ENCODE measurements at places on chromosomes 12 and 14.
A peak's percentile ranks its signal among the peaks of the same experiment; 100 is the strongest.

- DNase-seq: no peak
These were observed 587 bp upstream of the C12orf75 start for GRCh38 chr12:105329926-105330282.

DNA sequence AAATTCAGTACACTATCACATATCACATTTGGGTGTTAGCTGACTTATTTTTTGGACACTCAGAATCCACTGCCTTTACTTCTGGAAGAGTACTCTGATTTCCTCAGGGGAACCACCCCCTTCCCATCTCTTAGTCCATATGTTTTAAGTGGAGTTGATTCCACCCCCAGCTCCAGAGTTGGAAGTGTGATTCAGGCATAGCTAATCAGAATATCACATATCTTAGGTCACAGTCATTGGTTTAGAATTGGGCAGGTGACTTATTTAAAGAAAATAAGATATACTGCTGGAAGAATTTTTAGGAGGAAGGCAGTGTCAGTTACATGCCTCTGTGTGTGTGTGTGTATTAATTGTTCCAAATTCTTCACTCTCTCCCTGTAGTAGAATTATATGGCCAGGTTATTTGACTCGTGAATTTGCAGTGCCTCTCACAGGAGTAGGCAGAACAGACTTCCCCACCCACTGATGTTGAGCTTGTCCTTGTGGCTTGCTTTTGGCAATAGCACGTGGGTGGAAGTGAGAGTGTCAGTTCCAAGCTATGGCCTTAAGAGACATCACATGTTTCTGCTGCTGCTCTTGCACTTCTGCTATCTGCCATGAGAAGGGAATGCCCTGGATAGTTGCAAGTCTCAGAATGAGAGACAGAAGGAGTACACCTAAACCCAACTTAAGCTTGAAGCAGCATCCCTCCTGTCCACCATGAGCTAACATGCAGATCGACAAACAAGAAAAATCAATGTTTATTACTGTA is 6.4 kb upstream of the GAS2L3 start:
- peak; percentile 16 for DNase-seq

- DNase-seq: no peak
These were observed 160.8 kb upstream of the SFSWAP start for GRCh38 chr12:131550121-131550520.

DNA sequence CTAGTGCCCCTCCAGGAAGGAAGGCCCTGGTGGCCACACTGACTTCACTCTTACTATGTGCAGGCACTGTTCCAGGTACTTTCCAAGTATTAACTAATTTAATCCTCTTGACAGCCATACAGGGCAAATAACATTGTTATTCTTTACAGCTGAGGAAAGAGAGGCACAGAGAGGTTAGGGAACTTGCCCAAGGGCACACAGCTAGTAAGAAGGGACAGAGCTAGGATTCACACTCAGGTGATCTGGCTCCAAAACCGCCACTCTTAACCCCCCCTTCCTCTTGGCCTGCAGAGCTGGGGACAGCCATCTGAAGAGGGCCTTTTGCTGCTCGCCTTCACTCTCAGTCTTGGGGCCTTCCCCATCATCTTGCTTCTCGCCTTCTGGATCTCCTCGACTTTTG is 4.0 kb downstream of the JDP2 start:
- no peak for DNase-seq

DNA sequence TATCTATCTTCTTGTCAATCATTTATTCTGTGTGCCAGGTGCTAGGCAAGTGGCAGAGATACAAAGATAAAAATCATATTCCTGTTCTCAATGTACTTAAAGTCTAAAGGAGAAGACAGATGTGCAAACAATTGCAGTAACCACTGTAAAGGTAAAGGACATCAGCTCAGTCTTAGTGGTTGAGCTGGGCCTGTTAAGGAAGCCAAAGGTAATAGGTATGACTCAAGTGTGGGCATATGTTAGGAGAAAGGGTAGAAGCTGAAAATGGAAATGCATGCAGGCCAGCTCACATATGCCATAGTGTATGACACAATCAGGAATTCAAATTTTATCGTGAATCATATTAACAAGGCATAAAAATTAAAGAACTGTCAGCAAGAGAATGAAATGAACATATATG is 49.8 kb downstream of the FAR2 start:
- DNase-seq: no peak

Data from large intestine (tissue), 12 donors.